ENCODE measurements at places on chromosomes 3 and 15.

- no peak for DNase-seq
Observed at GRCh38 chr3:58429657-58430056, 4.0 kb downstream of the PDHB start.

DNA sequence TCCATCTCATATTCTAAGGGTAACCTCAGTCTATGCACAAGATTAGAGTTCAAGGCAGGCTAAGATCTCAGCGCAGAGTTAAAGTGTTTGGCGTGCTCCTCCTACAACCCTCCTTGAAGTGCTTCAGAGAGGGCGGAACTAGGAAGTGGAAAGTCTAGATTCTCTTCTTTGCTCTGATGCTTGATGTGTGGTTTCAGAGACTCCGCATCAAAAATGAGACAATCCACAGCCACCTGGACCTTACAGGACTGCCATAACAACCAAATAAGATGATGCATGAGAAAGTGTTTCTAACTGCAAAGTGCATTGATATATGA lies 161.3 kb upstream of the ATP11B start:
- no peak for DNase-seq

DNA sequence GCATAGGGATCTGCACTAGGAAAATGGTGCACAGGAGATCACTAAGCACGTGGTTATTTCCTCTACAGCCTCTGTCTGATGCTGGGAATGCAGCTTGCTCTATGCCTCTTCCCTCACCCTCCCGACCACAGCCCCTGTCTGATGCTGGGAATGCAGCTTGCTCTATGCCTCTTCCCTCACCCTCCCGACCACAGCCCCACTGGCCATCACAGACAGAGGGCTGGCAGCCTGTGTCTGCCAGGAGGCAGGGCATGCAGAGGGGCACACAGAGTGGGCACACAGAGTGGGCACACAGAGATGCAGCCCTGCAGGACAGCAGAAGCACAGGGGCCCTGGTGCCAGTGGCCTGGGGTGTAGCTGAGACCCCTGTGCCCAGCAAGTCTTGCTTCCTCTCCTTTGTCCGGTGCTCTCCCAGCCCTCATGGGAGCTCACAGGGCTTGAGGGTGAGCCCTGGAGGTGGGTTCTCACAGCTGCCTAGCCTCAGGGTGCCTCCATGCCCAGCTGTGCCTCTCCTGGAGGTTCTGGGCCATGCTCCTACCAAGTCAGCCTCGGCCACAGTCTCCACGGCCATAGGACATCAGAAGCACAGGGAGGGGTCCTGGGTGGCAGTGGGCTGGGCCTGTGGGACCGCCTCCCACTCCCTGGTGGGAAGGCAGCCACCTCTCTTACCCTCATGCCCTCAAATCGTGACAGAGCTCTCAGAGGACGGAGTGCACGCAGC lies 65.8 kb downstream of the EXOG start:
- DNase-seq = no peak

DNA sequence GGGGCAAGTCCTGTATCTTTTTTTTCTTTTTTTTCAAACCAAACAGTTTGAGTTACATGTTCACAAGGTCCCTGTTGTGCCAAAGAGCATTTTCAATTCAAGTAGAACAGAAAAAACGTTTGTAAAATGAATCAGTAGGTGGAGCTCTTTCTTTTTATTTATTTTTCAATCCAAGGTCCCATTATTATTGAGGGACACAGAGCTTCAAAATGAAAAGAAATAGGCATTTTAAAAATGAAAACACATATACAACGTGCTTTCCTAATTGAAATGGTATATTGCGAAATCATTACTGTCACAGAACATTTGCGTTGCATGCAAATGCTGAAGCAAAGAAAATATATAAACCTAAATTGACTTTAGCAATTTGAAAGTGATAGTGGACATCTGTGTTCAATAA lies 711.0 kb downstream of the MECOM start:
- DNase-seq = peak; percentile 26

GRCh38 chr3:111227216-111227615 lies 155.6 kb downstream of the NECTIN3 start:
- no peak for DNase-seq

DNA sequence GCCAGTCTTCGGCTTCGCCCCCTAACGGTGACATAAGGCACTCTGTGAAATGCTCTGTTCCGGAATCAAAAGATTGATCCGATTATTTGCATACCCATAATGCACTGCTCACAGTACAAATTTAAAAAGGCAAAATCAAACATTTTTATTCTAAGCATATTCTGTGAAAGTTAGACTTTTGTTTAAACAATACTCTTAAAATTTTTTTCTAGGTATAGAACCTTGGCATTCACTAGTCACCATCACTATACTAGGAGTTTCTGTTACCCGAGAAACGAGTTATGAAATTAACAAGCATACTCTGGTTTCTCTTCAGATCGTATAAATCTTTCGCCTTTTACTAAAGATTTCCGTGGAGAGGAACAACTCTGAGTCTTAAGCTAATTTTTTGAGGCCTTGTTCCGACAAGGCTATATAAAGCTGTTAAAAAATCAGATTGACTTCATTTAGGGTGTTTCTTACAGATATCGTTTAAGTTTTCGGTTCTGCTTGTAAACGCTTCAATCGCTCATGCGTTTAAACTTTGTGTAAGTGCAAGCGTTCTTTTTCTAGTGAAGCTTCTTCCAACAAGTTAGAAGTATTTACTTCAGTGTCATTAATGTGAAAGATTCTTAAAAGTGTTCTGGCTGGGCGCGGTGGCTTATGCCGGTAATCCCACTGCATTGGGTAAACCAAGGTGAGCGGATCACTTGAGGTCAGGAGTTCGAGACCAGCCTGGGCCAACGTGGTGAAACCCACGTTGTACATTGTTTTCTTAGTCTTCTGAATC lies at the start of gene RNU5B-1:
TSS of gene RNU5B-1 (plus strand) at position 297 of the 769 bp plus-strand sequence.
- peak; percentile 98 for DNase-seq

DNA sequence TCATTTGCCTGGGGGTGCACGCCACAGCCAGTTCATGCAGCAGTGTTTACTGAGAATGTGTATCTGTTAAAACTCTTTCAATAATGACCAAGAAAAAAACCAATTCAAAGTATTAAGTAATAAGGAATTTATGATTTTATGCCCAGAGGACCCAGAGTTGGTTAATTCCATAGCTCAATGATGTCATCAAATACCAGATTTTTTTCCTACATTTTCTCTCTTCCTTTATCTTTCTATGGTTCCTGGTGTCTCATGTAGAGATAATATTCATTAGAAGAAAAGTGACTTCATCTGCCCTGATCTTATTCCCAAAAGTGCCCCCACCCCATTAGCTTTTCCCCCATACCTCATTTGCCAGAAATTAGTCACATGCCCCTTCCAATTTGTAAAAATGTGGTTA lies 44.6 kb upstream of the LMCD1 start:
- DNase-seq = no peak

DNA sequence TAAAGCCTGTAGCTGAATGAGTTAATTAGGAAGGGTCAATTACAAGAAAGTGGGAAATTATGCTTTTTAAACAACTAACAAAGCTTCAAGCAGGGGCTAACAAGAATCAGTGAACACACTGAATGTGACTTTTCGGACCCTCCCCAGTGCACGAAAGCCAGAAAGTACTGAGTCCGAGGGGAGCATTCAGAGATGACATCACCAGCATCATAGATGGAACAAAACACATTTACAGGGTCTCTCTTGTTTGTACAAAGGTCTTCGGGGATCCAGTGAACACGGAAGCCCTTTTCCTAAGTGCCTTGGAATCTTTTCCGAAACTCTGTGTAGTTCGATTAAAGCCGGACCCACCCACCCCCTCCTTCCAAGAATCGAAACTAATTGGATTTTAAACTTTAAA lies 829 bp downstream of the DCP1A start:
- DNase-seq = peak; percentile 78

- DNase-seq = no peak
Observed at GRCh38 chr15:73994912-73995622, 551 bp downstream of the PML start.

DNA sequence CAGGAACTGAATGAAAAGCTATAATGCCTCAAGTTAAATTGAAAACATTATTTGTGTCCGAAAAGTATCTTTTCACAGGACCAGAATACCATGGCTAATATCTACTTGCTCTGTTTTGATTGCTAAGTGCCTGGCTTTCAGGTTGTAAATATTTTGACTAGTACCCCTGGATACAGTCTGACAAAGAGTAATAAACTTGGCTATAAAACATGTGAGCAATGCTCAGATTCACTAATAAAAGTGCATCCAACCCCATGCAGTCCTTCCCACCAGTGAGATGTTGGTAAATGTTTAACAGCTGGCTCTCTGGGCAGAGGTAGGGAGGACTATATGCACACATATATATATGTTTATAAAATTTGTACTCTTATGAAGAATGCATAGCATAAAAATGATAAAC lies 281.8 kb upstream of the TGFBR2 start:
- peak; percentile 6 for DNase-seq

GRCh38 chr3:133426721-133427120 lies 26.9 kb downstream of the BFSP2 start:
- DNase-seq = no peak

Measured in eye (tissue), 1 donor.